ENCODE measurements at places on chromosomes 2 and 18. TPM values are rescaled to one million over a fixed set of nuclear protein-coding genes. Genes with fewer than 3 reads are reported as not detected.
A peak's percentile ranks its signal among the peaks of the same experiment; 100 is the strongest.

UNC80 gene
- total RNA-seq: not detected

DNA sequence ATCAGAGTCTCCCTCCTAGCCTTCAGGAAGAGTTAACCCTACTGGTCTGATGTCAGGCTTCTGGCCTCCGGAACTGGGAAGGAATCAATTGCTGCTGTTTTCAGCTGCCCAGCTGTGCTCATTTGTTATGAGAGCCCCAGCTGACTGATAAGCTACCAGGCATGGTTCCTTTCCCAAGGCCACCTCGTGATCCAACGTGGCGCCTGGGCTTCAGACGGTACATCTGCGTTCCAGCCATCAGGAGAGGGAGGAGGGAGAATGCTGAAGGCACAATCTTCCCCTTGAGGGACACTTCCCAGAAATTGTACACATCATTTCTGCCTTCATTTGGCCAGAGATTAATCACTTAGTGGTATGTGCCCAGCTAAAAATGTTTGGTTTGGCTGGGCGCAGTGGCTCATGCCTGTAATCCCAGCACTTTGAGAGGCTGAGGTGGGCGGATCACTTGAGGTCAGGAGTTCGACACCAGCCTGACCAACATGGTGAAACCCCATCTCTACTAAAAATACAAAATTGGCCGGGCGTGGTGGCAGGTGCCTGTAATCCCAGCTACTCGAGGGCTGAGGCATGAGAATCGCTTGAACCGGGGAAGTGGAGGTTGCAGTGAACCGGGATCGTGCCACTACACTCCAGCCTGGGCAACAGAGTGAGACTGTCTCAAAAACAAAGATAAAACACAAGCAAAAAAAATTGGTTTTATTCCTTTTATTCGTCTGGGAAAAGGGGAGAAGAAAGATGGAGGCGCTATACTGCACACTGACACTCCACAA lies 10.5 kb upstream of the ARMC9 start:
- no peak for DNase-seq

SPATA3 gene
- not detected for total RNA-seq

CHRNG gene
- total RNA-seq: not detected

- DNase-seq: no peak
These were observed 46.3 kb downstream of the LTBP1 start for GRCh38 chr2:32993005-32993539.

- DNase-seq: no peak
These were observed 3.0 kb downstream of the KLHL41 start for GRCh38 chr2:169512525-169512924.

DNA sequence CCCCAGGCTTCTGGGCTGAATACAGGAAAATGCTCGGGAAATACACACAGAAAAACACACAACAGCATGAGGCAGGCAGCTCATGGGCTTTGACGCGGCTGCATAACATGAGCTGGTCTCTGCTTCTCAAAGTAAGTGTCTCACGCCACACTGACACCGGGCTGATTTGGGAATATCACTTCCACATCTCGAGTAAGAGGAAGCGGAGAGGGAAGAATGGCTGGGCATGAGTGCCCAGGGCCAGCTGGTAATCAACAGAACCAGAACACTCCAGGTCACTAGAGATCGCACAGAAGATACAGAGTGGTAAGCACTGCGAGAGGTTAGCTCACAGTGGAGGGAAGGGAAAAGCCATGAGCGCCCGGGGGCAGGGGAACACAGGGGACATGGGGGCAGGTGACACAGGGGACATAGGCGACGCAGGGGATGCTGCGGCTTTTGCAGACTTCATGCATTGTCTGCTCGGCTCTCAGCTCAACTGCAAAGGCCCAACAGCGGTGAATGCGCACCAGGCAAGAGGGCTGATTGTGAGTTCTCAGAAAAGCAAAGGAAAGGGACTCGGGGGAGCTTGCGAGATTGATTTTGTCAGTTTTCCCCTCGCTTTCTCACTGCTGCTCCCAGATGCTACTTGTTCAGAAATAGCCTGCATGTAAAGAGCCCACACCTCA lies 141.4 kb downstream of the MBP start:
- no peak for DNase-seq

- DNase-seq: no peak
These were observed 25.7 kb downstream of the RAPGEF4 start for GRCh38 chr2:172761306-172761705.

DNA sequence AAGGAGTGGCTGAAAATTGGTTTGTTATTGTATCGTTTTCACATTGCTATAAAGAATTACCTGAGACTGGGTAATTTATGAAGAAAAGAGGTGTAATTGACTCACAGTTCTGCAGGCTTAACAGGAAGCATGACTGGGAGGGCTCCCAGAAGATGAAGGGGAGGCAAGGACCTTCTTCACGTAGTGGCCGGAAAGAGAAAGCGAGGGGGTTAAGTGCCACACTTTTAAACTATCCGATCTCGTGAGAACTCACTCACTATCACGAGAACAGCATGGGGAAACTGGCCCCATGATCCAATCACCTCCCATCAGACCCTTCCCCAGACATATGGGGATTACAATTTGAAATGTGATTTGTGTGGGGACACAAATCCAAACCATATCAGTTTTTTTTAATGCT lies 81.6 kb downstream of the FBXO15 start:
- DNase-seq: no peak

DNA sequence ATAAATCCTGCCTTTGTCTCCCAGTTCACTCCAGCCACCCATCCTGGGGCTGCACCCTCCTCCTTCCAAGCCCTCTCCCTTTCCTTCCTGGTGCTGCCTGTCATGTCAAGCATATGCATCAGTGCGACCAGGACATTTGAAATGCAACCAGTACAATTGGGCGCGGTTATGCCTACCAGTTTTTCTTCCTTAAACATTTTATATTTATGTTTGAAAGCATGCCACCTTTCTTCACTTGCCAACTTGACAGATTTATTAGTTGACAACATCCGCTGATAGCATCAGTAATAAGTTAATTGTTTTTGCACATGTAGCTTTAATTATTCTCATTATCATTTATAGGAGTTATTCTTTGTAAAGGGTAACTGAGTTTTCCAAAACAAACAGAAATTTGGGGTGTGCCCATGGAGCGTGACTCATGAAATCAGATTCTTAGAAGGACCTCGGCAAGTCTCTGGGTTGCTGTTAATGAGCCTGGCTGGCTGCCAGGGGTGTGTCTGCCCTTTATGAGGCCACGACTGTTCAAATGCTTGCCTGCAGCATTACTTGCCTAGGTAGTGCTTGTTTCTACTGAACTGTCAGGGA lies 32.8 kb upstream of the IL1B start:
- peak; percentile 74 for DNase-seq

- no peak for DNase-seq
These were observed 202.9 kb downstream of the MIB1 start for GRCh38 chr18:21943456-21943855.

GRCh38 chr18:44592639-44593038 lies 88.0 kb upstream of the SETBP1 start:
- DNase-seq: peak; percentile 23

CDH19 gene
- total RNA-seq: 27.3 TPM

DNA sequence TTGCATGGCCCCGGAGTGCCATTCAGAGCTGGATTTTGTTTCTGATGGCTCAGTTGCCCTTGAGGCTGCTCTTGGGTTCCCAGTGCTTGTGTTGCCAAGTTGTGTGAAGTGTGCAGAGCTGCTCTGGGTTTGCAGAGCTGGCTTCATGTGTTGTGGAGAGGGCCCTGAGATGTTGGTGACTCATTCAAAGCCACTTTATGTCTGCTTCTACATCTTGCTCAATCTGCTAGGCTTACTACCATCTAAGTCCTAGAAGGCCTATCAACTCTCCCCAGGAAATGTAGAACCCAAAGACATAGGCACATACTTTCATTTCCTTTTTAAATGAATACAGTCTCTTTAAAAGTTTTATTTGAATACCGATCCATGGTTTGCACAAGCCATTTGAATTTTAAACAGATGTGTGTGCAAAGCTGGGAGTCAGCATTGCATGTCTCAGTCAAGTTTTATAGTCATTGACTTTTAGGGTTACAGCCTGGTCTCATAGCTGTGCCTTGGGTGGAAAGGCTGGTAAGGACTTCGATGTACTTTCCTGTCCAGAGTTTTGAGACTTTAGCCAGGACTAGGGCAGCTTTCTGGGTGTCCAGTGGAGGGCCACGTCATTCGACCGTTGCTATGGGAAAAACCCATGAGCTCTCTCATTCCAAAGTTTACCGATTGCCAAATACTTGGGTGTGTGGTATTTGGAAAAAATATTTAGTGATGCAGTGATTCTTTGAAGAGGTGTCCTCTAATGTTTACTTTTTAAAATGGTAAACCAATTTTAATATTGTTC lies 105.0 kb downstream of the LTBP1 start:
- no peak for DNase-seq

DNA sequence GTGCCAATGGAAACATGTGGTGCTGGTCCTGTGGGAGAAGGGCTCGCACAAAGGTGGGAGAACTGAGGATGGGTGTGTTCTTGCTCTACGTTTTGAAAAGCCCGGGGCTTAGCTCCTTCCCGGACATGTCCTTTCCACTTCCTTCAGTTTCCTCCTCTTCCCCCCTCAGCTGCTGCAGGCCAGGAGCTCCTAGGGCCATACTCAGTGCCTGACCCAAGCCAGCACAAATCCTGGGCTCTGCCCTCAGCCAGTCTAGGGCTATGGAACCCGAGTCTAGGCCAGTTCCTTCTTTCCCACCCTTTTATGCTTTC lies 1.4 kb upstream of the SIX2 start:
- no peak for DNase-seq

Measured in heart left ventricle (tissue), 16 donors.